A673 (cell line): ENCODE measurements at places on chromosomes 16 and 17. TPM values are rescaled to one million over a fixed set of nuclear protein-coding genes. Genes with fewer than 3 reads are reported as not detected.

Gene NLRC3
- total RNA-seq, result 0.07 and 0.09 TPM in 2 replicates

DNA sequence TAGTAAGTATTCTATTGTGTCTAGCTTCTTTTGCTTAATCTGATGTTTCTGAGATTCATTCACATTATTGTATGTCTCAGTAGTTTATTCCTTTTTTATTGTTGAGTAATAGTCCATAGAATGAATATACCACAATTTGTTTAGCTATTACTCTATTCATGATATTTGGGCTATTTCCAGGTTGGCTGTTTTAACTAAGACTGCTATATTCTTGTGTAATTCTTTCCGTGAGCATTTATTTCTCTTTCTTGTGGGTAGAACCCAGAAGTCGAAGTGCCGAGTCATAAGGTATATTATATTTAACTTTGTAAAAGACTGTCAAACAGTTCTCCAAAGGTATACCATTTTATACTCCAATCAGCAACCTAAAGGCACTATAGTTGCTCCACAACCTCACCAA, 160.8 kb downstream of the ANKFN1 start:
- H3K27me3 ChIP-seq, result no peaks in the 10 kb centered on the region
- no peaks in the 10 kb centered on the region for H3K4me1 ChIP-seq
- no peak overlapping the region for H3K27ac ChIP-seq
- H3K4me3 ChIP-seq, result no peak overlapping the region
- H3K36me3 ChIP-seq, result no peaks in the 10 kb centered on the region

- H3K36me3 ChIP-seq, result no peaks in the 10 kb centered on the region
- peaks cover 4% of the 10 kb centered on the region for H3K4me1 ChIP-seq
- no peaks in the 10 kb centered on the region for H3K27me3 ChIP-seq
- no peak overlapping the region for H3K27ac ChIP-seq
Observed at GRCh38 chr16:47640661-47641060, 179.5 kb downstream of the PHKB start.

DNA sequence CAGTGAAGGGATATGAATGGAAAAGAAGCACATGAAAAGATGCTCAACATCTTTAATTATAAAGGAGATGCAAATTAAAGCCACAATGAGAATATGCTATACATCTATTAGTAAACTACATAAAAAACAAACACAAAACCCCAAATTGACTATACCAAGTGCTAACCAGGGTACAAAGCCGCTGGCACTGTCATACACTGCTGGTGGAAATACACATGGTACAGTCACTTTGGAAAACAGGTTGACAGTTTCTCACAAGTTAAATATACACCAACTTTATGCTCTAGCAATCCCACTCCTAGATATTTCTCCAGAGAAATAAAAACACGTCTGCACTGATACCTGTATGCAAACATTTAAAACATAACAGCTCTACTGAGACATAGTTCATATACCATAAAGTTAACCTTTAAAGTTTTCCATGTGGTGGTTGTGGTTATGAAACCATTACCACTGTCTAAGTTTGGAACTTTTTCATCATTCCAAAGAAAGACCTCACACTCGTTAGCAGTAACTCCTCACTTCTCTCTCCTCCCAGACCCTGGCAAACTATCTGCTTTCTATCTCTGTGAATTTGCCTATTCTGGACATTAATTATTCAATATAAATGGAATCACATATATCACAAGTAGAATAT, 42.7 kb downstream of the ADGRG5 start:
- no peak overlapping the region for H3K4me3 ChIP-seq
- no peaks in the 10 kb centered on the region for H3K36me3 ChIP-seq
- DNase-seq, result no peak
- H3K27me3 ChIP-seq, result no peaks in the 10 kb centered on the region
- no peak overlapping the region for H3K27ac ChIP-seq

Gene KCNG4
- total RNA-seq, result not detected in 2 replicates

Gene MGAT5B
- 1.1 and 3.7 TPM in 2 replicates for total RNA-seq

Gene CYGB
- 0.56 and 0.61 TPM in 2 replicates for total RNA-seq
